ENCODE measurements at places on chromosomes 2 and 18.
A peak's percentile ranks its signal among the peaks of the same experiment; 100 is the strongest.

DNA sequence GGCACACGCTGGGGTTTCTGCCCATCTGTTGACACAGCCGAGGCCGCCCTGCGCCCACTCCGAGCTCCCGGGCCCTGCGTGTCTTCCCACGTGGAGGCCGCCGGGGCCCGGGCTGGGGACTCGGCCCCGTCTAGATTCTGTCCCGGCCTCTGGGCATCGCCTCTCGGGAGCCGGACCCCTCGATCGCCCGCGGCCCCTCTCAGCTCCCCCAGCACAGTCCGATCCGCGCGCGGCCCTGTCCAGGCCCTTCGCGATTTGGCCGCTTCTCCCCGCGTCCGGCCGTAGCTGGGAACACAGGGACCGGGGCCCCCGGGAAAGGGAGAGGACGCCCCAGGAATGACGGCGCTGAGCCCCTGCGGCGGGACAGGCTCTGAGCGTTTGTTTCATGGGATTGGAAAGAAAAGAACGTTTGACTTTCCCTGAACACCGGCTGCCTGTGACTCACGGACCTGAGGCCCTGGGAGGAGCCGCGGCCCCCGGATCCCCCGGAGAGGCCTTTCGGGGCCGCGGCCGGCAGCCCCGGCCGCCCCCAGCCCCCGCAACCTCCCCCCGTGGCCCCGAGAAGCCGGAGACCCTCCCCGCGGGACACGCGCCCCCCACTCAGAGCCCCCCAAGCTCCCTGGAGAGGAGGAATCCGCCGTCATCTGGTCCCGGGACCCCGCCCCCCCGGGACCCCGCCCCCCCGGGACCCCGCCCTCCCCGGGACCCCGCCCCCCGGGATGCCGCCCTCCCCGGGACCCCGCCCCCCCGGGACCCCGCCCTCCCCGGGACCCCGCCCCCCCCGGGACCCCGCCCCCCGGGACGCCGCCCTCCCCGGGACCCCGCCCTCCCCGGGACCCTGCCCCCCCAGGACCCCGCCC lies 62.7 kb upstream of the CTDP1 start:
- DNase-seq: no peak

GRCh38 chr2:46679761-46680160 lies 200.4 kb downstream of the TMEM247 start:
- no peak for DNase-seq

DNA sequence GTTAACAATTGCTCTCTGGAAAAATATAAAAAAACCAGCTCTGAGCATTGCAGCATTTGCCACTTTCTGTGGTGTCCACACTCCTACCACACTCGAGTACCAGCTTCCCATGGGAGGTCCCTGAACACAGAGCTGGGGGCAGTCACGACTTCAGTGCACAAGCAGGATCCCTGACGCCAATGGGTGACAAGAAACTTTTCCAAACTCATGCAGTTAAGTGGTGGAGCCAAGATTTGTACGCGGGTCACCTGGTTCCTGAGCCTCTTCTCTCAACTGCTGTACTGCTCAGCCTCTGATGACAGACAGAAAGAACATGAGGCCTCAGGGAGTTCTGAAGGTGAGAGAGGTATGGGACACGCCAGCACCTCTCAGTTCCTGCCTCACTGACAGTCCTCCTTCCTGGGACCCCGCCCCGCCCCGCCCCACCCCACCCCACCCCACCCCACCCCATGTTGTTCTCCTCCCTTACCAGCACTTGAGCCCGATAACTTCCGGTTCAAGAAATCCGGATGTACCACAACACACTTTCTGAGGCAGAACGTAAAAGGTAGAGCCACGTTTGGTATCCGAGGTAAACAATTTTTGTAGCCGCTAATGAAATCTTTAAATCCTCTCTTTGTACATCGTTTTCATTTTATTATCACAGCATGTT lies 287.6 kb downstream of the MYCN start:
- no peak for DNase-seq

- no peak for DNase-seq
Measured at GRCh38 chr2:226115102-226115831, 684.4 kb downstream of the IRS1 start.

DNA sequence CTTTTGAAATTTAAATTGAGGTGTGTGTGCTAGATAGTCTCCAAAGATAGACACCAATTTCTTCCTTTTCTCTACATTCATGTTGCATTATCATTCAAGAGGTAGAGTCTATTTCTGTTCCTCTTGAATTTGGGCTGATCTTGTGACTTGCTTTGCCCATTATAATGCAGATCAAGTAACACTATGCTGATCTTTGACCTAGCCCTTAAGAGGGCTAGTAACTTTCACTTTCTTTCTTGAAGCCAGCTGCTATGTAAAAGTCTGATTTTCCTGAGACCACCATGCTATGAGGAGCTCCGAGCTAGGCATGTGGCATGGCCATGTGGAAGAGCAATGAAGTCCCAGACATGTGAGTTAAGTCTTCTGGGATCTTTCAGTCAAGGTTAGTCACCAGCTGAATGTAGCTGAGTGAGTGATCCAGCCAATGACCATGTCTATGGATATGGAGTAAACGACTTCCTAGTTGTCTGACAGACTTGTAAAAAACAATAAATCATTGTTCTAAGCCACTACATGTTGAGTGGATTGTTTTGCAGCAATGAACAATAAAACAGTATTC lies 189.4 kb upstream of the CWC22 start:
- DNase-seq: peak; percentile 19

DNA sequence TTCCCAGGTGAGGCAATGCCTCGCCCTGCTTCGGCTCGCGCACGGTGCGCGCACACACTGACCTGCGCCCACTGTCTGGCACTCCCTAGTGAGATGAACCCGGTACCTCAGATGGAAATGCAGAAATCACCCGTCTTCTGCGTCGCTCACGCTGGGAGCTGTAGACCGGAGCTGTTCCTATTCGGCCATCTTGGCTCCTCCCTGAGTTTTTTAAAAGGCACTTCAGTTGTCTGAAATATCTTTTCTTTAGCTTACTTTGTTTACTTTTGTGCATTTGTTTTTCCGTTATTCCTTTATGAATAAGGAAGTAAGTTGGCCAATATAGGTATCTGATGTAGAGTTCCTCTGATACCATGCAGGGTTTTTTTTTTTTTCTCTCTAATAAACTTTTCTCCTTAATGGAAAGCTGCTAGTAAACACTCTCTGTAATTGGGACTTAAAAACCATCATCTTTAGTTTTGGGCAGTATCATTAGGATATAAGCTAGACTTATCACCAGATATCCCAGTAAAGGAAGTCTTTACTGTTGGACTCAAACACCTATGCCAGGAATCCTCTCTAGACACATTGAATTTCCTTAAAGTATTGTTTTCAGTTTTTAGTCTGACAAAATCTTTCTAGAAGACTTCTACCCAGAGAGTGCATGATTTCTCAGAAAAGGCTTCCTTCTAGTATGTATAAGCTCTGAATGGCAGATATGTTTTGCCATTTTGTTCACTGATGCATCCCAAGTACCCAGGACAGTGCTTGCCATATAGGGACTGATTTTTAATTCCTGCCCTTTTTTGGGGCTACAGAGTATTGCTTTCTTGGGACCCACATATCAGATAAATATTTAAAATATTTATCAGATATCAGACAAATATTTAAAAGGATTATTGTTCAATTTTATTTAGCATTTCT lies 35.8 kb upstream of the DYSF start:
- DNase-seq: peak; percentile 40

- DNase-seq: no peak
Measured at GRCh38 chr2:26195040-26195984, 22.4 kb downstream of the GAREM2 start.

GRCh38 chr2:64737547-64737946 lies 83.8 kb upstream of the SERTAD2 start:
- no peak for DNase-seq

- DNase-seq: peak; percentile 11
Measured at GRCh38 chr2:71505086-71505769, 51.9 kb downstream of the DYSF start.

GRCh38 chr2:61948661-61949457 lies 43.4 kb downstream of the COMMD1 start:
- no peak for DNase-seq

DNA sequence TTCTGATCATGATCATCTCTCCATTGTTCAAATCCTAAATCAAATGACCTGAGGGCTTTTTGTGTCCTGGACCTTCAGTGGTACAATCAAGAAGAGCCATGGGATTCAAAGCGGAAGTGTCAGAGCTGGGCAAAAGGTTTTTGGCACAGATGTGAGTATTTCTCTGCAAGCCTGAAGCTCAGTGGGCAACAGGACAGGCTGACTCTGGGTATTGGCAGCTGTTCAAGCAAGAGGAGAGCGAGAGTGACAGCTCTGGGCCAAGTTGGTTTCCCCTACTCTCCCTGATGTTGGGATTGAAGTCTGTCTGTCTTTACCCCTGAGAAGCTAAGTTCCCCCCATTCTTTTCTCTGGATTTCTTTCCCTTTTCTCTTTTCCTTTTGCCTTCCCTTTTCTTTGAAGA lies 33.3 kb downstream of the DSEL start:
- DNase-seq: no peak

DNA sequence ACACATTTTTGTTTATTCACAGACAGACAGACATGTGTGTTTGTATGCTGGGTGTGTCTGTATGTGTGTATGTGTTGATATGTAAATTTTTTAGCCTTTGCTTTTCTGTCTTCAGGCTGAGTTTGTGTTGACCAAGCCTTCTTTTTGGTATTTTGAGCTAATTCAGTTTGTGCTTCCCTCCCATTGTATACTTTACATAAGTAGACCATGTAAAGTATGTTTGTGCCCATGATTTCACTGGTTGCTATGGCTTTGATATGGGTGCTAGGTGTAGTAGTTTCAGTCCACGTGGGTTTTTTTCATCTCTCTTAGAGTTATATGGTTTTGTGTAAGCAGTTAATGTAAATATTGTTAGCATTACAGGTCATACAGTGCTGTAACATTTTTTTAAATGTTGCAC lies 129.4 kb upstream of the EPC2 start:
- no peak for DNase-seq

GRCh38 chr2:223834431-223834830 lies 3.0 kb downstream of the AP1S3 start:
- no peak for DNase-seq

DNA sequence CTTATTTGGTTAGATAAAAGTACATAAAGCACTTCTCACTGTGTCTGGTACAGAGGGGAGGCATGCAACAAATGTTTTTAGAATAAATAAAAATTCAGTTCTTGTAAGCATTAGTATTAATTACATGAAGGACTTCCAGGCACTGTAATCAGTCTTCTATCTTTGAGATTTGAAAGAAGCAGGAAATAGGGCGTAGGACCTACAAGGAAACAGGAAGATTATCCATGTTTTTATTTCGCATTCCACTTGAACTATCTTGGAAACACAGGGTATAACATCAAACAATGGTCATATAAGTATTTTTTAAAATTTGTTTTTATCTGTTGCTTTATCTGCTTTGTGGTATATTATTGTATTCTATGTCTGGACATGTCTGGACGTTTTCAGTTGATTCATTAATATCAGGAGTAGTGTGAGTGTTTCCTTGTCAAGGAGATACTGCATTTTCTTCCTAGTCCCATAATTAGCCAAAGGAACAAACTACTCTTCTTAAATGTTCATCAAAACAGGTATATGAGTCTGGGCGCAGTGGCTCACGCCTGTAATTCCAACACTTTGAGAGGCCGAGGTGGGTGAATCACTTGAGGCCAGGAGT lies 32.5 kb downstream of the BMPR2 start:
- DNase-seq: no peak

DNA sequence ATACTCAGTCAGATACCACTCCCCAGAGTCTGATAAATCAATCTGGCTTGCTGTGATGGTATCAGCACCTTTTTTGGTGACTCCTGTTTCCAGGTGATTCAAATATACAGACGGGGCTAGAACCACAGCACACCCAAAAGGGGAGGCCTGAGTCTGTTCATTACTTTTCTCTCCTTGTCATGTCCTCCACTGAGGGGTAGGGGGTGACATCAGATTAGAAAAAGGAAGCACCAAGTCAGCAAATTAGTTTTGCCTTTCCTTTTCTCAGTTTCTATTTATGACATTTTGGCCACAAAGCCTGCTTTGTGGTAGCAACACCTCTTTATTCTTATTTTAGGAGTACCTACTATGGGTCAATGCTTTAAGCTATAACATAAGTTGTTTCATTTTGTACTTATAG lies 127.4 kb downstream of the CCDC102B start:
- peak; percentile 34 for DNase-seq

DNA sequence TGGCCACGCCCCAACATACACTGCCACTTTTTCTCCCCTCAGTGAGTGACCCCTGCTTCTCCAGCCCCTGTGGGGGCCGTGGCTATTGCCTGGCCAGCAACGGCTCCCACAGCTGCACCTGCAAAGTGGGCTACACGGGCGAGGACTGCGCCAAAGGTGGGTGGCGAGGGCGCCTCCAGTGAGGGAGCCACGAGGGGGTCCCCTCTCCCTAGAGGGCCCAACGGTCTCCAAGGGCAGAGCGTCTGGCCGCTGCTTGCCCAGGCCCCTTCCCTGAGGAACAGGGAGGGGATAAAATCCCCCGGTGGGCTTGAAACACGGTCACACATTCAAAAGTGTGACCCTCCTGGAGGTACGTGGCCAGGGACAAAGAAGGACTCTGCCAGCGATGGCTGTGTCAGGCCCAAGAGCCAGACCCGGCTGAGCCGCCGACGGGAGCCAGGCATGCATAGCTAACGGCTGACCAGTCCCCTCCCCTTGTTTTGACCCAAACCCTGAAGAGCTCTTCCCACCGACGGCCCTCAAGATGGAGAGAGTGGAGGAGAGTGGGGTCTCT lies 37.2 kb downstream of the MTERF4 start:
- DNase-seq: no peak
